ENCODE measurements at places on chromosomes 16 and 17. TPM values are rescaled to one million over a fixed set of nuclear protein-coding genes. Genes with fewer than 3 reads are reported as not detected.

Gene BRICD5
- total RNA-seq: 6.5 TPM

Gene ARL5C
- not detected for total RNA-seq

Gene SLFN12L
- total RNA-seq: not detected

Gene TLCD2
- 1.3 TPM for total RNA-seq

Gene TP53TG3
- total RNA-seq: 0.60 TPM

Measured in A549 treated with CORT108297 at 1 μM for 4 hours (cell line).